Activated T-helper 2 cell treated with anti-CD3 and anti-CD28 coated beads, Interferon-gamma antibody, Interleukin-2, Interleukin-4, amounts not matched to agents 10 μg/mL and 5 μg/mL and 100 μg/mL, durations not matched to agents 14 hours and 24 hours and 36 hours (primary cell): ENCODE measurements at places on chromosomes 13 and 19.

DNA sequence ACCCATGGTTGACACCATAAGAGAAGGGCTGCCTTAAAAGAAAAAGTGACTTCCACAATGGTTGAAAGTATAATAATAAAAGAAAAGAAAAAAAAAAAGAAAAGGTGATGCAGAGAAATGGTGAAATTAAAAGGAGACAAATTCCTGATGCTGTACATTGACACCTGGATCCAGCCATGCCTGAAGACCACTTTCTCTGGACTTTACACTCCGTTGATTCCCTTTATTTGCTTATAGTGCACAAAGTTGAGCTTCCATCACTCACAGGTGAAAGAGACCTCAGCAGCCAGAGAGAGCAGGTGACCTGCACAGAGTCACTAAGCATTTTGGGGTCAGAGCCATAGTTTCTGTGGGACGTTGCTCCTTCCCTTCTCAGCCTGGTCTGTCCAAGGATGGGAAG lies 12.2 kb upstream of the OR10H5 start:
- no peak for DNase-seq

DNA sequence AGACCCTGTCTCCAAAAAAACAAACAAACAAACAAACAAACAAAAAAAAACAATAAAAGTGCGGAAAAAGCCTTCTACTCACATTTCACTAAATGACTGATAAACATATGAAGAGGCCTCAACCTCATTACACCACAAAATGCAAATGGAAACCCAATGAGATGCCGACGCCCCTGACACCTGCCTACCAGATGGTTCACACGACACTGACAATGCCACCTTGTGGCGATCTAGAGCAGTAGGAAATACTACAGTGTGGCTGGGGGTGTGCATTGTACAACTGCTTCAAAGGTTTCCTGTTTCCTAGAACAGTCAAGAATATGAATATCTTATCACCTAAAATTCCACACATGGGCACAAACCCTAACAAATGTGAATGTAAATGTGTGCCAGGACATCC lies 14.0 kb downstream of the SCGB2B2 start:
- DNase-seq, result no peak

DNA sequence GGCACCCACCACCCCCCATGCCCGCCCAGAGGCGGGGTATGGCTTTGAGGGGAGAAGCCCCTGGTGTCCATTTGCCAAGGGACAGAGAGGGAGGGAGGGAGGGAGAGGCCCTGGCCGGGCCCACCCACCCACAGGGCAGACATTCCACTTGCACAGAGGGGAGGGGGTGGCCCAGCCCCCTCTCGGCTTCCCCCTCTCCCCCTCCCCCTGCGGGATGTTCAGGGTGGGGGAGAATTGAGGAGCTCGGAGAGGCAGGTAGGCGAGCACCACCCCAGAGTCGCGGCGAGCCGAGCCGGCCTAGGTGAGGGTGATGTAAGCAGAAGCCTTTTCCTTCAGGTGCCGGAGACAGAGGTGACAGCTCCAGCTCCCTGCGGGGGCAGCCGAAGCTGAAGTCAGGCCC lies 12.3 kb downstream of the DPF1 start:
- no peak for DNase-seq

DNA sequence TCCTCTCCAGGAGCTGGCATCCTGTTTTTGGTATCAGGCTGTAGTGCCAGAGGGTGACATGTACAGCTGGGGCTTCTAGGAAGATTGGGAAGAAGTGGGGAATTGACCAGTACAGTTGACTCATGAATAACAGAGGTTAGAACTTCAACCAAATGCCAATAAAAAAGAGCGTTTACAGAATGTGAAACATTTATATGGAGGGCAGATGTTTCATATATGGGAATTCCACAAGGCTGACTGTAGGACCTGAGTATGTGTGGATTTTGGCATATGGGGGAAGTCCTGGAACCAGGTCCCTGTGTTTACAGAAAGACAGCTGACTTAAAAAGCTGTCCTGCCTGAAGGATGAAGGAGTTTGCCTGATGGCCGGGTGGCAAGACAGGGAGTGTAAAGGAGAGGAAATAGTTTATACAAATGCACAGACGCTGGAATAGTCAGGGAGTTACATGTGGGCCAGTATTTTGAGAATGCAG lies 5.2 kb downstream of the CHAMP1 start:
- no peak for DNase-seq

DNA sequence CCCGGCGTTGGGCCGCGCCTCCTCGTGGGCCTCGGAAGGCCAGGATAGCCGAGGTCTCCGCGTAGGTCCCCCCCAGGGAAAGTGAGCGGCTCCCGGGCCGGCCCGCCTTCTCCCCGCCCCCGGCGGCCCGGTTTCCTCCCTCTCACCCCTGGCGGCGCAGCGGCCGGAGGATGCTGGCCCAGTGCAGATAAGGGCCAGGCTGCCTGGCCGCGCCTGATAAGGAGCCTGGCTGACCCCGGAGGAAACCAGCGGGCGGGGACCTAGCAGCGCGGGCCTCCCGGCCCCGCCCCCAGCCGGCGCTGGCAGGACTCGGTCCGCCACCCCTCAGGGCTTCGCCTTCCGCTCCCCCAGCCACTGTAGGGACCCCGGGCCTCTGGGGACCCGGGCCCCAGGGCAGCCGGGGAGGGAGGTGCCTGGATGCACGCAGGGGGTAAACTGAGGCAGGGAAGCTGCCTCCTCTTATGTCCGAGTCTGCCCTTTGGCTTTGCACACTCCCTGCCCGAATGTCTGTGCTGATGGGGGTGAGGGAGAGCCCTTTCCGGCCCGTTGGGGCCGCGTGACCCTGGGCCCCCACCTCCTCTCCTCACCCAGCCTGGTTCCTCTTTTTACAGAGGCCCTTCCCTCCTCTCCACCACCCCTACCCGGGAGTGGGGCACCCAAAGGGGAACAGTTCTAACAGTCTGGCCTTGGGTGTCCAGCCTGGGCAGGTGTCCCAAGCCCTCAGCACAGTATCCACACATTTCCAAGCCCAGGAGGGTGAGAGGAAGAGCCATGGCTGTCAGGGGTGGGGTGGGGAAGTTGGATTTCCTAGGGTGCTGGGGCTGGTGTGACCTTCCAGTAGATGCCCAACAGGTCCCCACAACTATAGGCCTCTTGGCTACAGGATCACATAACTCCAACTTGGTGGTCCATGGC lies at the start of gene LYL1:
Gene LYL1 (minus strand): TSS at position 193 of the 915 bp plus-strand sequence. CDS start 1,687 bp downstream, outside the sequence.
- no peak for DNase-seq

GRCh38 chr13:76586842-76587241 lies 299.4 kb downstream of the KCTD12 start:
- no peak for DNase-seq

DNA sequence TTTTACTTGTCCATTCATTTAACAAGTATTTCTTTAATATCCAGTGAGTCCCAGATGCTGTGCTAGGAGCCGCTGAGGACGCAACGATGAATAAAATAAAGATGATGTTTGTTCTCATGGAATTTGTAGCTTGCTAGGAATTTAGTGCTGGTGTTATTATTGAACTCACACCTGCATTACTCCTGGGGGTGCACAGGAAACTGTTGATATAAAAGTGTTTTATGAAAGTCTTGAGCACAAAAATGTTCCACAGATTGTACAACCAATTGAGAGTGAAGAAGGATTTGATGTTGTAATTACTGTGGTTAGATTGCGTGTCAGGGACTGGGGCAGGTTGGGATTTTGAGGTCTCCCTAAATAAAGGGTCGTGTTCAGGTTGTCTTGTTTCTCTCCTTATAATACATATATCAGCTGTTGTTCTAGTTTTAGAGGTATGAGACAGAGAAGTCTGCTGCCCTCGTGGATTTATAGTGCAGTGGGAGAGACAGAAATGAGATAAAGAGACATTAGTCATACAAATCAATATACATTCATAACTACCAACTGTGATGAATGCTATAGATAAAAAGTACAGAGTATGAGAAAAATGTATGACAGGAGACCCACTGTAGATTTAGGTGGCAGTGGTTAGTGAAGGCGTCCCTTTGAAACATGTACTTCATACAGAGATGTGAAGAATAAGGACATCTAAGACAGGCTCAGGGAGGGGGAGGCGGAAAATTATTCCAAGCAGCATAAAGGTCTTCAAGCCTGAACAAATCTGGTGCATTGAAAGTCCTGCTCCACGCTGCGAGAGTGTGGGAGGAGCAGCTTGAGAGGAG lies 11.3 kb downstream of the CACNG6 start:
- DNase-seq, result no peak

DNA sequence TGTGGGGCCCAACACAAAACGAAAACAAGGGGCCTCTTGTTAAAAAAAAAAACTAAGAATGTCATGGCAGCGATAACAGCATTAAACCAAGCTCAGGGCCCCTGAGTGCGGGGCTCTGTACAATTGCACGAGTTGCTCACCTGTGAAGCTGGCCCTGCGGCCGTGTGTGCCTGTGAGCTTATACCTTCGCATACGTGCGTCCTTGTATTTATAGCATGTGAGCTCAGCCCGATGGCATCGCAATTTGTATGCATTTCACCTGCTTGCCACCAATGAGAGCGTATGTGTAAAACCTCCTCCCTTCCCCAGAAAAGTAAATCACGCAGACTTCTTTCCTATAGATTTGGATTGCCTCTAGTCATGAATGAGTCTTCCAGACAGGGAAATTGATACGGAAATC lies 17.1 kb downstream of the HNRNPM start:
- DNase-seq, result no peak

DNA sequence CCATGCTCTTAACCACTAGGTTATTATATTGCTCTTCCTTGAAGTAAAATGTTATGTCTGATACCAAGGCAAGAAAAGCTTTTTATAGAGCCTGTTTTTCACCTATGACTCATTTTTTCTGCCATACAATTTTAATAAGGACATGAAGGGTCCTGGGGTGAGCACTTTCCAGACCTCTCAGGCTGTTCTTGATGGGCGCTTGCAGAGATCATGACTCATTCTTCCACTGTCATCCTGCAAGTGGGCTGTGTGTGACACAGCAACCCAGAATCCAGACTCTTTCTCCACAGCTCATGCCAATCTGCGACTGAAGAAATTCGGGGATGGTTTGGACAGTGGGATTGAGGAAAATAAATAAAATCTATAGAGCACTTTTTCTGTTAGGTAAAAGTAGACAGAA lies 506.7 kb upstream of the NBEA start:
- no peak for DNase-seq

DNA sequence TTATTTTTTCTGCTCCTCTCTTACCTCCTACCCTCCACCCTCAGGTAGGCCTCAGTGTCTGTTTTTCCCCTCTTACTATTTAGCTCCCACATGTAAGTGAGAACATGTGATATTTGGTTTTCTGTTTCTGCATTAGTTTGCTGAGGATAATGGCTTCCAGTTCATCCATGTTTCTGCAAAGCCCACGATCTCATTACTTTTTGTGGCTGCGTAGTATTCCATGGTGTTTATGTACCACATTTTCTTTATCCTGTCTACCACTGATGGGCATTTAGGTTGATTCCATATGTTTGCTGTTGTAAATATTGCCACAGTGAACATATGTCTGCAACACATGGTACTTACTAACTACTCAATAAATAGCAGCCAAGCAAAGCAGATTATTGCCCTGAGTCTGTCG lies 56.8 kb downstream of the DNAJC15 start:
- DNase-seq, result no peak

GRCh38 chr13:37001921-37002250 lies 1.3 kb downstream of the EXOSC8 start:
- no peak for DNase-seq

DNA sequence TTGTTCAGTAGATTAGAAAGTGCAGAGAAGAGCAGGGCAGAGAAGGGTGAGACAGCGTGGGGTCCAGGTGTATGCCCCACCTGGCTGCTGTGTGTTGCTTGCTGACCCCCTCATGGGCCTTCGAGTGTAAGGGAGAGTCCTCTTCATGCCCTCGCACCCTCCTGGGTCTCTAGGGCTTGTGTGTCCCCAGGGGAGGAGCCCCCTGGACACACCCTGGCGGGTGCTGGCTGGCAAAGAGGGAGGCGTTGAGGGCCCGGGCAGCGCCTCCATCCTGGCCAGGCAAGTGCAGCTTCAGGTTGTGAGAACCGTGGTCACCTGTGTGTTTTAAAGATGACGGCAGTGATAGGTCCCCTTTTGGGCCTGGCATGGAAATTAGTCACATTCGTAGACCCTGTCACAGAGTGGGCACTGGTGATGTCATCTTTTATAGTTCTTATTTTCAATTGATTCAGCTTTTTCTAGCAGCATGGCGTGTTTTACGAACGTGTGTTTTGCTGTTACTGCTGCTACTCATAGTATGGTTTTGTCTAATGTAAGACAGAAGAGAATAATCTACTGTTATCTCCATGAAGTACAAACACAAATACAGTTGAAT lies 18.7 kb downstream of the TFDP1 start:
- no peak for DNase-seq

DNA sequence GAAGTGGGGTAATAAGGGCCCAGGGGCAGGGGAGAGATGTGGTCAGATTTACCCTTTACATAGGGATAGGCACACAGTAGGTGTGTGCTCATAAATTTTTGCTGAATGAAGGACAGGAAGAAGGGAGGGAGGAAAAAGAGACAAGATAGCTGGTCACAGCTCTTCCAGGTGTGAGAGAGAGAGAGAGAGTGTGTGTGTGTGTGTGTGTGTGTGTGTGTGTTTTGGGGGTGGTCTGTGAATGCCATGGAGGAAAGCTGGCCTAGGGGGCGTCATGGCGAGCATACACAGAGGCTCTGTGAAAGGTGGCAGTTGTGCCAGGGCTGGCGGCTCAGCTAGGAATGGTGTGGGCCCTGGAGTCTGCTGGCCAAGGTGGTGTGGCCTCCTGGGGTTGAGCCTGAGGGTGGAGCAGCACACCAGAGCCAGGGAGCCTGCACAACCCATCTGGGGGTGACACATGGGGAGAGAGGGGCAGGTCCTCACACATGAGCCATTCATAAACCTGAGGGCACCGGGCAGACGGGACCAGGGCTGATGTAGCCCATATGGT lies 6.0 kb upstream of the PRX start:
- no peak for DNase-seq

DNA sequence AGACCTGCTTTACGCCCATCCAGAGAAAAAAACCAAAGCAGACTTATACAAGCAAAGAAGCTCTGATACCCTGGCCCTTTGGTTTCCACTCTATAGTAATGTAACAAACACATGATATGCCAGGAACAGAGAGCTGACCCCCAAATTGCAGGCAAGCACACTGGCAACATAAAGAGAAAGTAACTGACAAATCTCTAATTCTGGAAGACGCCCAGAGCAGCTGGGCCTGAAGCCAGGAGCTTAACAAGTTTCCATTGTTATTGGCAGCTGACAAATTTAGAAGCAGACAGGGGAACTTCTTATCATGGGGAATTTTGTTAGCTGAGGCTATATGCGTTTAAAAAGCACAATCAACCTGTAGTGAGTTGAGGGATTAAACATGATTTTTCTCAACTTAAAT lies 158.0 kb downstream of the DLEU7 start:
- DNase-seq, result no peak

- DNase-seq, result no peak
Measured at GRCh38 chr19:17579661-17580244, 24.3 kb downstream of the COLGALT1 start.

GRCh38 chr19:57057036-57057686 lies 62.6 kb upstream of the USP29 start:
- no peak for DNase-seq

GRCh38 chr13:99295488-99296252 lies 11.5 kb downstream of the GPR183 start:
- DNase-seq, result no peak
